Stimulated activated naive B cell treated with anti-CD40 and anti-IgM and Interleukin-4, amounts not matched to agents 10 μg/mL and 1 μg/mL and 100 μg/mL, for 72 hours (primary cell): ENCODE measurements at places on chromosomes 2 and 18.

DNA sequence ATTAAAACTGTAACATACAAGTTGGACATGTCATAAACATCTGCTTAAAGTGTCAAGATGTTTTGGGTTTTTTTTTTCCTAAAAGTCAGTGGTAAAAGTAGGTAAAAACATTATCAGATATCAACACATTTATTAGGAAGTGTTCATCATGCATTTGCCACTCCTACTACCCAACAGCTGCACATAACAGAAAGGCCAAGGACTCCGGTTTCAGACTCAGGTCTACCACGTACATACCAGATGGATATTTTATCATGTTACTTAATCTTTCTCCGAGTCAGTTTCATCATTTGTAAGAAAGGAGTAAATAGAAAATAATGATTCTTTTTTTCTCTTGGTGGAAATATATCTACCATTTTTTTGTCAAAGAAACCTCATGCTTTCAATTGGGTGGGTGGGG lies 192.3 kb downstream of the UBE2E3 start:
- DNase-seq = no peak

GRCh38 chr18:63043516-63043915 lies 276.1 kb downstream of the BCL2 start:
- DNase-seq = no peak

- DNase-seq = no peak
Measured at GRCh38 chr2:46855805-46856204, 59.8 kb downstream of the MCFD2 start.

DNA sequence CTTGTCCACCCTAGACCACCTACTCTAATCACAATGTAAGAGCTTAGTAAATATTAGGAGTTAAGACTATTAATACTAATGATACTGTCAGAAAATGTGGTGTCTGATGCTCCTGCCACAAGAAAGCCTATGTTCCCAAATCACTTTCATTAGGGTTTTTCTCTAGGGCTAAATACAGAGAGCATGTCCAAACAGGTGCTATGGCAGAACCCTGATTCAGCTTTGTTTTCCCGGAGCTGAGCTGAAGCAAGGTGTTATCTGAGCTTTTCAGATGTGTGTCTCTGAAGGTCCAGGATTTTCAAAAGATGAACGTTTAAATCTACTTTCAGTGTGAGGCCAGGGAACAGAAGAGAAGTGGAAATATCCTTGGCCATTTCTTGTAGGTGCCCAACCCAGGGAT lies 40.6 kb downstream of the CPO start:
- no peak for DNase-seq

- DNase-seq = no peak
Measured at GRCh38 chr2:69833752-69834151, 4.3 kb downstream of the GMCL1 start.

DNA sequence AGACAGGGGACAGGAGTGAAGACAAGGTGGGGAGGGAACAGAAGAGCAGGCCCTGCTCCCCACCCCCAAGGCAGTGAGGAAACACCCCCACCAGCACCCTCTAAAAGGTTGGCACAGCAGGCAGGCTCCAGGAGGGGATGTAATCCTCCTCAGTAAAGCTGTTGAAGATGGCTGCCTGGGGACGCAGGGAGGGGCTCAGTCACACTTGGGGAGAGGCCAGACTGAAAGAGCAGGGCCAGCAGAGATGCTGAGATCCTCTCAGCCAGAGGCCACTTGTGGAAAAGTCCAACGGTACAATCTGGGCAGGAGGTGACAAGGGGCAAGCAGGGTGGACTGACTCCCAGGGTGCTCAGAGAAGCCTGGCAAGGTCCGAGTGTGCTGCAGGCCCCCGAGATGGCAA lies 154.8 kb upstream of the ID2 start:
- no peak for DNase-seq

DNA sequence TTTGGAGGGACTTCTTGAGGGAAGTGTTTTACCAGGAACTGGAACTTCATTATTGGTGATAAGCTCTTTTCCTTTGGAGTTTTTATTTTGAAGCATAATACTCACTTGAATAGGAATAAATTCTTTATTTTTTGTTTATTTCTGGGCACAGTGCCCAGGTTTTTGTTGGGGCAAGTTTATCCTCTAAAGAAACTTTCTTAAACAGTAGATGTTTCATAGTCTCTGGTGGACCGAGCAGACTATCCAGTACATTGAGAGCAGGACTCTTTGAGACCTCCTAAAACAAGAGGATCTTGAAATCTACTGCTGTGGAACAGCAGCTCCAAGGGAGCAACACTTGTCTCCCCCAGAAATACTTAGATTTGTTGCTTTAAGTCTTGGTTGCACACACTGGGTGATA lies 109.4 kb downstream of the PARD3B start:
- no peak for DNase-seq

- DNase-seq = peak; percentile 6
Measured at GRCh38 chr2:183267148-183267827, 143.0 kb downstream of the NUP35 start.

GRCh38 chr2:143455317-143455716 lies 326.1 kb downstream of the ARHGAP15 start:
- DNase-seq = no peak

- no peak for DNase-seq
Measured at GRCh38 chr2:235546151-235546435, 52.2 kb downstream of the AGAP1 start.

GRCh38 chr18:67510831-67511230 lies 5.7 kb downstream of the DSEL start:
- DNase-seq = no peak

DNA sequence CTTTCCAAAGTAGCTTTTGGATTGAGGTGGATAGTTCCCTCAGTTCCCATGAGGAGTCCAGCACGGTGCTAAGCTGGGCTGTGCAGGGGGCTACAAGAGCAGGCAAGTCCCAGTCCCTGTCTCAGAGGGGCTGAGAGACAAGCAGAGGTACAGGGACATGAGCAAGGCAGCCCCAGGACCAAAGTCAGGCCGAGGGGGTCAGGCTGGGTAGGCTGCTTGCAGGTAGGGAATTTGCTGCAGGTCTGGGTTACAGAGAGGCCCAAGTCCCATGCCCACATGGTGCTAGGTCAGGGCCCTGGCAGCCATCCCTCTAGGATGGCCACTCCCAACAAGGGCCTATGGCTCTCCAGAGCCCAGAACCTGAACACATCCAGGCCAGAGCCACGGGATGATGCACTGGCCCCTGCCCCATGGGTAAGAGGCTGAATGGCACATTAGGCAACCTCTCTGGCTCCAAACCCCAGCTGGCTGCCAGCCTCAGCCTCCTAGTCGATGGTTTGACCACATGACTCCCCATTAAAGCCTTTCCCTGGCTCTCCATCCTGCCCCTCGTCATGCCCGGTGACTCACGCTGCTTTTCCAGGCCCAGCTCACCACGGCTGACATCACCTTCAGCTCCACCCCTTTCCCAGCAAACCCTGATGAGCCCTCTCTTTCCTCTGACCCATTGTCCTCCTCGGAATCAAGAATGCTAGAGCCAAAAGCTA lies 83.7 kb downstream of the SDC1 start:
- DNase-seq = no peak

GRCh38 chr2:3409627-3410170 lies 30.2 kb downstream of the TRAPPC12 start:
- DNase-seq = no peak

DNA sequence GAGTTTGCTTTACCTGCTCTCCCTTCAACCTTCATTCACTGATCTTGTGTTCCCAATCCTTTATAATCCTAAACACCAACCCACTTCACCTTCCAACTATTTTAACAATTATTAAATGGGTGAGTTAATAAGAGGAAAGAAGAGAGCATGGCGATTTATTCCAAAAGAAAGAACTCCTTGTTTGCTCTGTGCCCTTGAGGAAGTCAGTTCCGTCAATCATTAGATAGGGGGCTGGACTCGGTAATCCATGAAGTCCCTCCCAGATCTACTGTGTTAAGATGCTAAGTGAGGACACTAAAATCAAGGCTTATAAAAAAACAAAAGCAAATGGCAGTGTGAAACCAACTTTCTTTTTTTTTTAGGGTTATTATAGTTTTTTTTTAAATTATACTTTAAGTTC lies 589.9 kb downstream of the XIRP2 start:
- no peak for DNase-seq

GRCh38 chr2:21411741-21412140 lies 288.0 kb downstream of the TDRD15 start:
- no peak for DNase-seq

- DNase-seq = no peak
Measured at GRCh38 chr2:103437161-103437560, 675.3 kb downstream of the TMEM182 start.

DNA sequence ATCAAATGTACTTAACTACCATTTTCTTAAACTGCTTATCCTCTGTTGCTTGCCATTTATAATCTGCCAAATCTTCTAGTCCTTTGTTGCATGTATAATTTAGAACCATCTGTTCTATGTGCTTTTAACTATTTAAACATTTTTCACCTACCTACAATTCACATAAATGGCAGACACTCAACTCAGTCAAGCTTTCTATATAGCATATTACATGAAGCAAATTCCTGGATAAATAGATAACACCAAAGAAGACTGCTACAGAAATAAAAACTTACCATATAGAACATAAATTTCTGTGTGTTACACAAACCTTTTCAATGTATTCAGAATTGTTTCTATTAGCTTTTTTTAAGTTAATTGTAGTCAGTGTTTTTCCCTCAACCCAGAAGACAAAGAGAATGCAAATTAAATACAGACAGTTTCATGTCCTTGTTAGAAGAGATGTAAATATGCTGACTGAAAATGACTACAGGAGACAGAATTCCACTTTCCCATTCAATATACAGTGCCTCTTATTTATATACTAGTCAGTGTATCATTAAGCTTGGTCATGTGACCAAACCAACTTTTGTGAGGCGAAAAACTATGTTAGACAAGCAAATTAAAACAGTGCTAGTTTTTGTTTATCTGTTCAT lies 2.6 kb downstream of the BAZ2B start:
- DNase-seq = no peak

- no peak for DNase-seq
Measured at GRCh38 chr2:134470561-134471168, 216.8 kb downstream of the MGAT5 start.

- no peak for DNase-seq
Measured at GRCh38 chr2:196739031-196739430, 60.5 kb downstream of the GTF3C3 start.
